NK-92 treated with Interleukin-12 subunit alpha and Interleukin-12 subunit beta, amount 100 ng/mL, for 24 hours (cell line): ENCODE measurements at places on chromosomes 4 and X.

- no peak for DNase-seq
These were observed 26.7 kb downstream of the SULT1E1 start for GRCh38 chr4:69833251-69833650.

DNA sequence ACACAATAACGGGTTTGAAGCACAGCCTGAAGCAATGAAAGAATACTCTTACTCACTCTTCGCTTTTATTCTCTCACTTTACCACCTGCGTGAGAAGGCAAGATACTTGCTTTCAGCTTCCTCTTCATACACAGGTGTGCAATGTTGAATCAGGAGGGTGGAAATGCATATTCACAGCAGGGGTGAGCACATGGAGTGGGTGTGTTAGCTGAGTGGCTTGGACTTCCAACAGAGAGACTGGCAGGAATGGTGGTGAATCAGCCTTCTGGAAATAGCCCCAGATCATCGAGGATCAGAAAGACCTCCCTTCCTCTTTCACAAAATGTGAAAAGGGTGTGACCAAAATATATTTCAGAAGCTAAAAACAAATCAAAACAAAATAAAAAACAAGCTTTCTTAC lies 521.2 kb downstream of the STIM2 start:
- no peak for DNase-seq

DNA sequence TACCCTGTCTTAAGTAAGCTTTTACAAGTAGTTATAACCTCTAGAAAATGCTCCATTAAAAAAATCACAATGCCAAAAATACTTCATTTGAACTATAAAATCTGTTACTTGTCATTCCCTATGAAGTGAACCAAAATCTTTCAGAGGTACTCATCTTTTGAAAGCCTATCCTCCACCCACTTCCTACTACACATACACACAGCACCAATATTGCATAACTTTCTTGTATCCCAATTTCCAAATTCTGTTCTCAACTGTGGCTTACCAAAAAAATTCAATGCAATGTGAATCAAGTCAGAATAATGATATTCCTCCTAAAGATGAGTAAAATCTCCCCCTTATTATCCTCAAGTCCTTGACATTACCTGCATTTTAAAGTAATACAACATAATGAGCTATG lies 15.9 kb downstream of the DHX15 start:
- no peak for DNase-seq

- no peak for DNase-seq
These were observed 77.5 kb downstream of the AREG start for GRCh38 chr4:74522251-74522991.

DNA sequence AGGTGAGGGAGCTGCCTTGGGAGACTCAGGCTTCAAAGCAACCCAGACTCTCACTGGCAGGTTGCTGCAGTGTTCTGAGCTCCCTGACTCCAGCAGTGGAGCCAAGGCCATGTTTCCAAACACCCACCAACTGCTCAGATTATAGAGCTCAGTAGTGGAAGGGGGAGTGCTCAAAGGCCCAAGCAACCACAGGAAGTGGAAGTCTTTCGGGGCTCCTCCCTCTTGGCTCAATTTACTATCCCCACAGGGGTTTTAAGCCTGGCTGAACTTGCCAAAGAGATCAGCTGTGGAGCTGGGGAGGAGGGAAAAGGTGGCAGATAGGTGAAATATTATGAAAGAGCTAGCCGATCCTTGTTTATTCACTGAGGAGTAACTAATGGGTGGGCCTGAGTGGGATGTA lies 82.5 kb downstream of the HPRT1 start:
- no peak for DNase-seq

GRCh38 chrX:145405012-145405411 lies 157.7 kb downstream of the SPANXN1 start:
- no peak for DNase-seq

GRCh38 chrX:54978448-54978847 lies 15.5 kb downstream of the PFKFB1 start:
- DNase-seq, result no peak

- no peak for DNase-seq
These were observed 1953.0 kb upstream of the IGFBP7 start for GRCh38 chr4:59063015-59063720.

DNA sequence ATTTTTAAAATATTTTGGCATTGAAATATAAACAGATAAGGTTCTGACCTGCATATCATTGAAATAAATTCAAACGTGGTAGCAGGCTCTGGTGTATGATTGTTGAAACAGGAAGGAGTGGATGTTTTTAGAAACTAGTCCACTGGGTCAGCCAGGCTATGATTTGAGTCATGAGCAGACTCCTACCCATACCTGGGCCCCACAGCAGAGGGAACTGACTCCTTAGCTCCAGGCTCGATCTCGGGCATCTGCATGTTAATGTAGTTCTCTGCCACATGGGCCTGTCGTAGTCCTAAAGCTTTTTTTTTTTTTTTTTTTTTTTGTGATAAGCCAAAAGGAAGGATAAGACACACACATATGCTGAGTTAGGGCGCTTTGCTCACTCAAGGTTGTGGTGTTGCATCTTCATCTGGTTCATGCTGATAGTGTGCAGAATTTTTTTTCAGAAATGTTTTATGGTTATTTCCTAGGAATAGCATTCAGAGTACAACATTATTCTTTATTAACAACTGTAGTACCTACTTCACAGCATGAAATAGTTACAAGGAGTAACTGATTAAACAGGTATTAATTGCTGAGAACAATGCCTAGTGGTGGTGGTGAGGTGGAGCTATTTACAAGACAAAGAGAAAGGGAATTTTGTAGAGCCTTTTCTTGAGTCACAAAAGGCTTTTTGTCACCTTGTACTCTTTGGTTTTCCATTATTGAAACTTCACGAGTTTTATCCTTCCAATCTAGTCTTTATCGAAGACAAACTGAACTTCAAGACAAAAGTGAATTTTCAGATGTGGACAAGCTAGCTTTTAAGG lies 27.3 kb downstream of the OFD1 start:
- DNase-seq, result no peak

GRCh38 chr4:158767451-158767850 lies 1.4 kb upstream of the FNIP2 start:
- DNase-seq, result no peak

GRCh38 chr4:95107004-95107403 lies 349.2 kb downstream of the BMPR1B start:
- no peak for DNase-seq

DNA sequence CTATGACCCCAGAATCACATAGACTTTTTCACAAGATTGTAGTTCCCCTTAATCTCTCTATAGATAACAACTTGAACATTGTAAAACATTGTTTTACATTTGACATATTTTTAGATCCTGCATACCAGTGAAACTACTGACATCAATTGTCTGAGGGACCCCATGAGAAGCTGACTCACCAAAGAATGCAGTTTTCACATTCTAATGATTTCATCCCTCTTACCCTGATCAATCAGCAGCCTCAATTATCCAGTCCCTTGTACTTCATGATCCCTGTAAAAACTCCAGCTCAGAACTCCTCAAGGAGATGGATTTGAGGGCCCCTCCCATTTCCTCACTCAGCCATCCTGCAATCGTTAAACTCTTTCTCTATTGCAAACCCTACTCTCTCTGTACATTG lies 411.0 kb upstream of the NDST3 start:
- no peak for DNase-seq

DNA sequence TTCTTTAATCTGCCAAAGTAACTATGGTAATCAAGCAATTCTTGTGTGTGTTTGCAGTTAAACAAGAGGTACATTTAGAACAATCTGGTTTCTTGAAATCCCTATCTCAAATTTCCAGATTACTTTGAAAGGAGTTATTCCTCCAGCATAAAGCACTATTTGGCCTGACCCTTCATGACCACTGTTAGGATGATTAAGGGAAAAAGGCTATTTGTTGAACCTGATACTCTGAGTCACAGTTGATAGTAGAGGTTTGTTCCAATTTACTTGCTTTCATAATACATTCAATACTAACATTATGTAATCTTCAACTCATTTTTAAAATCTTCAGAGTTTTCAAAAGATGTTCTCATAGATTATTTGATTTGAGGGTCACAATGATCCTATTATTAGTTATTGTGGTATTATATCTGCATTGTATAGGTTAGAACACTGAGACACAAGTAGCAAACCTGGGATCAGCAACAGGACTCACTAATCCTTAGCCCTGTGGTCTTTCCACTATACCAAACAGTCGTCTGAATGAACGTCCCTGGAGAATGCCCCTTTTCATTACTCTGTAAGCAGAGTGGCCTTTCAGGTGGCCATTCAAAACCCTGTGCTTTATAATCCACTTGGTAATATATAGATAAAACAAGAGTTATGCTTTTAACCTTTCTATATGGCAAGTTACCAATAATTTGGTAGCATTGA lies 8.1 kb upstream of the NDST4 start:
- DNase-seq, result no peak

DNA sequence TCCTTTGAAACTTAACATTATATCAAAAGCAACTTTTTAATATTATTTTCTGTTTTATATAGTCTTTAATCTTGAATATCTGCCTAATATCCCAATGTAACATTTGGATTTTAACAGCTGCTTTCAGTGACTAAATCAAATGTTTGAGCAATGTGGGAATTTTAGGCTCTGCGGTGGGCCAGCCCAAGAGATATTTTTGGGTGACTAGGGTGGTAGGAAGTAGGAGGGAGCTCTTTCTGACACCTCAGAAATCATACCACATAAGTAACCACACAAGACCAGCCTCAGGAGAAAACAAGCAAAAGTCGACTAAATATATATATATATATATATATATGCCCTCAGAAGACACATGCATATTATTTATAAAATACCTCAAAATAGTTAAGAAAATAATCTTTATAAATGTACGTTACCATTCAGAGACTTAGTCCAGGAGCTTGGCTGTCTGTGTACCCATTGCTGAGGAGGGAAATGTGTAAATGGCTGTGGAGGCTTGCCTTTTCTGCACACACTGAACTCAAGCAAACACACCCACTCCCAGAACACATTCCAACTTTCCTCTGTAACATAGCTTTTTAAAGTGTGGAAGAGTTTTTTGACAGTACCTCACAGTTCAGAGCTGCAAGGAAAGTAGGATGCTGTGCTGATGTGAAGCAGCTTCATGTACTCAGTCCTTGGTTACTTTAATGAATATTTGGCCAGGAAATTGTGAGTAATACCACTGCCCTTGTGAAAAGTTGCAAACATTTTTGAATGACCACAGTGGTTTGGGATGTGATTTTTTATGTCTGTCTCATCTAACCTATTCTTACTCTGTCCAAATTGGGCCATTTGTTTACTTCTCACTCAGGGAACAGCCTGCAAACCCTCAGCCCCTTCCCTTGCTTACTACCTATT lies at the start of gene RTL3:
TSS of gene RTL3 (minus strand) at position 484 of the 900 bp plus-strand sequence. CDS start 908 bp downstream, outside the sequence.
- peak; percentile 11 for DNase-seq

DNA sequence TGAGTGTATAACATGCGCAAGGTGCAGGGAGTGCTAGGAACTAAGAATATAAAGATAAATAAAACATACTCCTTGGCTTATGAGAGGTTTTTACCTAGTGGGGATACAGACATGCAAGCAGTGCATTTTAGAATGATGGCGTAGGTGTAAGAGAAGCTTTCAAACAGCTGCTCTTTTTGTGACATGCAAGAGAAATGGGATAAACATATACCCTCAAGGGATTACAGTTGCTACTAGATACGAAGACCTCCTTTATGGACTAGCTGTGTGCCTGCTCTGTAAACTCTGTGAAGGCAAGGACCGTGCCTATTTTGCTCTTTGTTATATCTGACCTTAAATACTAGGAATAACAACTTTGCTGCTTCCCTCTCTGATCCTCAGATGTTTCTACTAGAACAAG lies 39.0 kb upstream of the SLITRK4 start:
- DNase-seq, result no peak

DNA sequence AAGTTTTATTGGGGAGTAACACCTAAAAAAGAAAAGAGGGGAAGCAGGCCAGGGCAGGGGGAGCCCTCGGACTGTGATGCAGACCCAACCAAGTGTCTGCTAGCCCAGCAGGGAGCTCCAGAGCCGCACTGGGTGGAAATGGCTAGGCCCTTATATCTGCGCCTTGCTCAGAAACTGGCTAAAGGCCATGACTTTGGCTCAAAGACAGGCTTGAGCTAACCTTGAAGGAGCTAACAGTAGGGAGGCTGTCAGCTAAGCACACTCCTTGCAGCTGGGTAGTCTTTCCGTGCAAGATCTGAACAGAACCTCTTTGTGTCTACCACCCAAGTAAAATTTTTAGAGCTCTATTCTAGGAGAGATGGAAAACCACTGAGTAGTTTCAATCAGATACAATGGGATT lies 43.0 kb downstream of the SEPSECS start:
- DNase-seq, result no peak

DNA sequence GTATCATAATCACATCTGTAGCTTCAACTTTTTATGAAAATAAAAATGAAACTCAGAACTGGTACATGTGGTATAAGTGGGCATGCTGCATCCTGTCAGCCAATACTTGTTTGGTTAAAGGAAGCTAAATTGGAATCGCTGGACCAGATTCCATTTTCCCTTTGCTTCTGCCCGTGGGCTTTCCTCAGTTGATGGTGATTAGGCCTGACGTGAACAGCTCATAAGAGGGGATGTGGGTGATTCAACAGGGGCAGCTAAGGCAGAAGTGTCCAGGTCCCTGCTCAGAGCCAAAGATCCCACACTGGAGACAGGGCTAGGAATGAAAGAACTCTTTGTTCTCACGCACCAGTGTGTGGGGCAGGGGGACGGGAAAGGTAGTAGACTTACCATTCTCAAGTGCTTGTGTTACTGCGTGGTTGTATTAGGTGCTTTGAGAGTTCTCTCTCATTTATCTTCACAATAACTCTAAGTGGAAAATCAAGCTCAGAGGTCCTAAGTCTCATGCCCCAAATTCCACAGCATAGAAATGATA lies 63.2 kb upstream of the GUCY1A1 start:
- DNase-seq, result no peak

- DNase-seq, result no peak
These were observed 870.9 kb upstream of the FRG1 start for GRCh38 chr4:189069772-189070171.

DNA sequence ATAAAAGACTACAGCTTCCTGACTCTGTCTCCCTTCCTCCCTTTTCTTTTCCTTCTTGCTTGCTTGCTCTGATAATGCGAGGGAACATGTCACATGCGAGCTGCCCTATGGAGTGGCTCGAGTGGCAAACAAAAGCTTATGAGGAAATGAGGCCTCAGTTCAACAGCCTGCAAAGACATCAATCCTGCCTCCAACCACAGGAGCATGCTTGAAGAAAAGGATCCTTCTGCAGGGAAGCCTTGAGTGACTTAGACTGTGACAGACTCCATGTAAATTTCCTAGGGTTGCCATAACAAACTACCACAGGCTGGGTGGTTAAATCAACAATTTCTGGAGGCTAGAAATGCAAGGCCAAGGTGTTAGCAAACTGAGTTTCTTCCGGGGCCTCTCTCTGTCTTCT lies 152.5 kb downstream of the NR3C2 start:
- no peak for DNase-seq

DNA sequence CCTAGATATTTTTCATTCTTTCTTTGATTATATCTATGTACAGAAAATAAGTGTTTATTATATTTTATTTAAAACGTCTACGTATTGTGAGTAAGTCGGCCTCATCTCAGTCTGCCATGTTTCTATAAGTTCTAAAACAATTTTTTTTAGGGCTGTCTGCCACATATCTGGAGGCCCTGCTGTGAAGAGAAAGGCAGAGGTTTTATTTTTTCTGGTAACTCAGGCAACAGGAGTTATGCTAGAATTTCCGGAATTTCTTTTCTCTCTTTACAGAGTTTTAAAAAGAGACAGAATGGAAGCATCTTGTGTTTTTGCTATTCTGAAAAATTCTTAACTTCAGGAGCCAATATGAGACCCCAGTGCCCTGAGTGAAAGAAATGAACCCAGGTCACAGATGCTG lies 1124.0 kb upstream of the TENM3 start:
- DNase-seq, result no peak

- no peak for DNase-seq
These were observed 190.1 kb upstream of the ITM2A start for GRCh38 chrX:79557212-79557611.
